ENCODE measurements at places on chromosomes 3 and 15. TPM values are rescaled to one million over a fixed set of nuclear protein-coding genes. Genes with fewer than 3 reads are reported as not detected.

Gene VGLL3
- total RNA-seq: 1.1 TPM

Gene CHRNA3
- total RNA-seq: not detected

Gene CCR3
- total RNA-seq: not detected

Gene HTR3E
- not detected for total RNA-seq

Gene GUCA1C
- not detected for total RNA-seq

Gene SERPINI2
- not detected for total RNA-seq

Gene TRIM69
- 7.1 TPM for total RNA-seq

Gene ZKSCAN7
- total RNA-seq: 2.9 TPM

Gene PPP1R14D
- total RNA-seq: not detected

Gene CPB1
- total RNA-seq: not detected

DNA sequence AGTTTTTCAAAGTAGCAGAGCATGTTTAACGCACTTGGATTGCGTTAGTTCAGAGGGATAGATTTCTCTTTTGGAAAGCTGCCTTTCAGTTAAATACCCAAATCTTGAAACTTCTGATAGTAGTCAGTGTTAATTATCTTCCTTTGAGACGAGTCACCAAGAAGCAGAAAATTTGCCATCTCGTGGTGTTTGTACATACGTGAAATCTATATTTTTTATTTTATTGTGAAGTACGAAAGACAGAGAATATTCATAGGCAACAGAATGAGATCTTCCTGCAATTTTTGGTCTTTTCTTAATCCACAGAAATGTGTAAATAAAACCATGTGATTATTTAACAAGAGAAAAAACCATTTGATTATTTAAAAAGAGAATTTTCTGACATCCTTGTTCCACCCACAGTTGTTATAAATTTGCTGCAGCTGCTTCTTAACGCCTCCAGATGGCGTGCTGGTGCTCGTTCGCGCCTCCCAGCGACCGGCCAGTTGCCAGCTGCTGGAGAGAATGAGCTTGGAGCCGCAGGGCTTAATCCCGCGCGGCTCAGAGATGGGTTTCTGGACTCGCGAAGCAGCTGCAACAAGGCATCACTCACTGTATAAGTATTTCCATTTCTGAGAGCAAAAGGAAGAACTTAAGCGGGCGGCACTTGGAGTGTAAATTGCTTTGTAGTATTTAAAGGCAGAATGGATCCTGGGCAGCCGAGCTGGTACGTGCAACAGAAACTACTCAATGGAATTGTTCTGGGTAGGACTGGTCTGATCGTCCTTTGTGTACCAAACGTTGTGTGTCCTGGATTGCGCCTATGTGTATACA is 10.5 kb upstream of the SLITRK3 start:
- DNase-seq: peak; percentile 63

- DNase-seq: no peak
Measured at GRCh38 chr3:36221975-36222374, 158.3 kb upstream of the STAC start.

- DNase-seq: no peak
Measured at GRCh38 chr3:77686560-77686959, 646.7 kb downstream of the ROBO2 start.

DNA sequence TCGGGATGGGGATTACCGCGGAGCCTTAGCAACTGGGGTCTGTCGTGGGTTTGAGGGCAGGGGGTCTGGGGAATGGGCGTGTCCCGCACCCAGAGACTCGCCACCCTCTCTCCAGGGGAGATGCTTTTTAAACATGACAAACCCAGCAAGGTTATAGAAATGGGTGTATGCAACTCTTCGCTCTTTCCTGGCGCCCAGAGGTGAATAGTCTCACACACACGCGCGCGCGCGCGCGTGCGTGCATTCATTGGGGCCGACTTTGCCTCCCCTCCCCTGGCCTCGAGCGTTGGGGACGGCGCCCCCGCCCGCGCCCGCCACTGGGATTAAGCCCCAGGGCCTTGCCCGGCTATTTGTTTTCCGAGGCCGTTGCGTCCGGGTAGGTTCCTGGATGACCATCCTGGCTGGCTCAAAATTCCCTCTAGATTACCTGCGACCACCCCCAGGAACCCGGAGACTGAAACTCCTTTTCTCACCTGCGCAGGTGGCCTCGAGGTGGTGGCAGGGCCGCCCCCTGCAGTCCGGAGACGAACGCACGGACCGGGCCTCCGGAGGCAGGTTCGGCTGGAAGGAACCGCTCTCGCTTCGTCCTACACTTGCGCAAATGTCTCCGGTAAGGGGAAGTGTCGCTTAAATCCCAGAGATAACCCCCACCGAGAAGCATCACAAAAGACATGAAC is 777 bp downstream of the GPR160 start:
- DNase-seq: no peak

- DNase-seq: peak; percentile 45
Measured at GRCh38 chr3:132867956-132868355, 145.7 kb upstream of the NPHP3 start.

DNA sequence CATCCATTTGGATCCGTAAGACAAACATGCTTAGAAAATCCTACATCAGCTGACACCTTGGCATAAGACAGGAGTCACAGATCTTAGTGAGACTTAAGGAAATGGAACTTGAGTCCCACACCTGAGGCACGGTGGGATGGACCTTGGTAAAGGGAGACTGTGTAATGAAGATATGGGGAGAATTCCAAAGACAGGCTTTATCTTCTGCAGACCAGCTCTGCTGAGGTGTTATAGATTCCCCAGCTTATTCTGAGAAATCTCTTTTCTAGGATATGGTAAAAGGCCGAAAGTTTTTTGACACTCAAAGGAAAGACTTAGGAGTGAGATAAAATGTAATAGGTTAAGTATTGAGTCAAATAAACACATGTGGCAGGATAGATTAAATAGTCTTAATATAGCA is 8.3 kb upstream of the MTMR10 start:
- DNase-seq: no peak

DNA sequence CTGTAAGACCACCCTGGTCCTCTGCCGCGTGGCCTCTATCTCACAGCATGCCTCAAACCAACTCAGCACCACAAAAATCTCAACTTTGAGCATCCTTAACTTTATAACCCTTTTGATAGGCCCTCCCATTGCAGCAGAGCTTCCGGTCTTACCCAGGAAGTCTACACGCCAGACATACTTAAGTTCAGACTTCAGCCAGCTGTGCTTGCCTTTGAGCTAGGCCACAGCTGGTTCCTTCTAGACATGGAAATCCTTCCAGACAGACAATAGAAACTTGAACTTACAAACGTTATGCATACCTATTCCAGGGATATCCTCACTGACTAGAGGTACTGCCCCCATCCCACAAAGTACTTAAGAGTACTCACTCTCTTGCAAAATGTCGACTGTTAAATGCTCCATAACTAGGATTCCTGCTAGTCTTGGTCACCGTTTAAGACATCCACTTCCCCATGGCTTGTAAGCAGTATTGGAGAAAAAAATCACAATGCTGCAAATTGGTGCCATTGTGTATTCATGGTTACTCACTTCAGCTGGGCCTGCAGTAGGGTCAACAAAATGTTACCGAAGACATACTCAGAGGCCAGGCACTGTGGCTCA is 183.5 kb downstream of the TBL1XR1 start:
- no peak for DNase-seq

DNA sequence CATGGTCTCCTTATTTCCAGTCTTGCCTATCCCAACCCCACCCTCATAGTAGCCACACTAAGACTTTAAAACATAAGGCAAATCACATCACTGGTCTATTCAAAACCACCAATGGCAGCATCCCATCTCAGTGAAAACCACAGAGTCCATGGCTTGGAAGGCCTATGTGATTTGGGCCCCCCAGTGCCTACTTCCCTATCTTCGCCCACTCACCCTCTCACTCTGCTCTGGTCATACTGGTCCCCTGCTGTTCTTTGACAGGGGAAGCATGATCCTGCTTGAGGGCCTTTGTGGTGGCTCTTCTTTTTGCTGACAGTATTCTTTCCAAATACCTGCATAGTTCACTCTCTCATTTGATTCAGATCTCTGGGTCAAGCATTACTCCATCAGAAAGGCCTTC is 3.3 kb downstream of the GTF2A2 start:
- no peak for DNase-seq

DNA sequence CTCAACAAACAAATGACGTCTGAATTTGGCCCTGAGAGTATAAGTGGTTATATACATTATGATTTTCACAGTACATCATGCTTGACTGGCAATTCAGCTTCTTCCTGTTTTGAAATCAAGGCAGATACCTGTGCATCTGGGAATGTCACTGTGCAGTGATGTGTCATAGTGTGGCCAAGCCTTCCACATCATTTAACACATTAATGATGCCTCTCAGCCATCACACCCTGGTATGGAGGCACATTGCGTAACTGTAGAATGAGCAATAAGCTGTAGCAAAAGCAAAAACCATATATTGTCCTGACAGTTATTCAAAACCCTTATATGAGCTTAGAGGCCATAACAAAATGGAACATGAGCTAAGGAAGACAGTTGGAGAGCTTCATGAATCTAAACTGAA is 246.0 kb downstream of the EPHA3 start:
- peak; percentile 89 for DNase-seq

- DNase-seq: no peak
Measured at GRCh38 chr15:80109388-80109787, 43.4 kb upstream of the FAH start.

- peak; percentile 23 for DNase-seq
Measured at GRCh38 chr15:63969652-63970421, 76.4 kb downstream of the DAPK2 start.

DNA sequence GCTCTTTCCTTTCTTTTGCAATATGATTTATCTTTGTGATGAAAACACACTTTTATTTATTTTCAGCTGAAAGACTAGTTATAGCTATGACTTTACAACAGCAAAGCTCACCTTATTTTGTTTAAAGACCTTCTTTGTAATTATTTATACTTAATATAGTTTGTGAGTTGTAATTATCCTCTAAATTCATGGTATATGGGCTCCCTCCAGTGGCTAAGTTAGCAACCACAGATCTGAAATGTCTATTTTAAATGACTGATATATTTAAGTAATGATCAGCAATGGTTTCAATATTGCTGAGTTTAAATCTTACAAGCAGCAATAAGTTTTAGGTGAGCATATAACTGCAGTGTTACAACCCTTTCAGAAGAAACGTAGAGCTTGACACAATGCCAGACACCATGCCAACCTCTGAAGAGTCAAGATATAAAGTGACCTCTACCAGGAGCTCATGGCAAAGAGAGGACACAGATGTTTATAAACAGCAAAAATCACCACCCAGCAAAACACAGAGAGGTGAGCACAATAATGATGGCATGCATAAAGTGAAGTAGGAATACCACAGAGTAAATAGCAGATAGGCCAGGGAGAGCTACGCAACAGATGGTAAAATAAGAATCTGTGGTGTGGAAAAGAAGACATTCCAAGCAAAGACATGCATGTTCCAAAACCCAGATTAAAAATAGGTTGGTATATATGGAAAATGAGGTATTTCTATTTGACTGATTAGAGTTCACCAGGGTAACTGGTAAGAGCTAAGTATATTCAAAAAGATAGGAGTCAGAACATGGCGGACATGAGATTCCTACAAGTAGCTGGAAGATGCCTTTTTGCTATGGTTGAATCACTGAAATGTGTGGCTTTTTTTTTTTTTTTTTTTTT is 143.7 kb upstream of the ZNF385D start:
- DNase-seq: peak; percentile 36

DNA sequence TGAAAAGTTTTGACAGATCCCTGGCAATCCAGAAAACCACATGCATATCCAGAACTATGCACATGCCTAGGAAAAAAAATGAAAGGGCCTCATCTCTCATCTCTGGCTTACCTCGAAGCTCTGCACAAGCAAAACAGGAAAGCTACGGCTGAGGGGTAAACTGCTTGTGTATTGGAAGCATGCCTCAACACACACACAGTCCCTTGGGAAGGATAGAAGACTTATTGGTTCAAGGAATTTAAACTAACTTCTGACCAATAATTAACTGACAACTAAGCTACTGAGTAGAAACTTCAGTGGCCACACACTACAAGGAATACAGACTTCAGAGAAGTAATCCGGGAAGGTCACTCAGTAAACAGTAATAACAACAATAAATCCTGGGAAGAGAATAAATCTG is 59.9 kb upstream of the POMGNT2 start:
- no peak for DNase-seq

- DNase-seq: peak; percentile 53
Measured at GRCh38 chr3:179149406-179149867, 1.3 kb downstream of the PIK3CA start.

- no peak for DNase-seq
Measured at GRCh38 chr3:184977796-184978195, 165.8 kb downstream of the VPS8 start.

GRCh38 chr15:70035719-70036077 is 62.0 kb downstream of the TLE3 start:
- no peak for DNase-seq
